ENCODE measurements at places on chromosomes 3 and 15.

DNA sequence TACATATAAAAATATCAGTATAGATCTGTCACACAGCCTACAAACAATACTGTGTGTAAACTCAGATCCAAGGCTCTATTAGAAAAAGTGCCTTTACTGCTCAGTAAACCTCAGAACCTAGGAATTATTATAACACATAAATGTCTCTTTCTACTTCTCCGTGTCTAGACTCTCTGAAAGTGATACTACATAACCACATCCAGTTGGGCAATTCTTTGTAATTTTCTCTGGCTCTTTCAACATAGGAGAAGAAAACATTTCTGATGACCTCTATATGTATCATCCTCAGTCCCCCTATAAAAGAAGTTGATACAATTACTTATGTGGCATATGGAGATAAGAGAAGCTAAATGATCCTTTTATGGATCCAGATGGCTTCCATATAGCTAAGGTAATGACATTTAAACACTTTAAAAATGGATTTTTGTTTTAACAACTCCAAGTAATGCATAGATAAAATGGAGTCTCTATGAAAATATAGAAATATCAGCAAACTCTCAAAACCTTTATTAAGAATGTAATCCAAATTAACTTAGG lies 104.5 kb downstream of the LSAMP start:
- DNase-seq, result no peak

- DNase-seq, result no peak
Measured at GRCh38 chr3:187626581-187626980, 43.6 kb downstream of the SST start.

DNA sequence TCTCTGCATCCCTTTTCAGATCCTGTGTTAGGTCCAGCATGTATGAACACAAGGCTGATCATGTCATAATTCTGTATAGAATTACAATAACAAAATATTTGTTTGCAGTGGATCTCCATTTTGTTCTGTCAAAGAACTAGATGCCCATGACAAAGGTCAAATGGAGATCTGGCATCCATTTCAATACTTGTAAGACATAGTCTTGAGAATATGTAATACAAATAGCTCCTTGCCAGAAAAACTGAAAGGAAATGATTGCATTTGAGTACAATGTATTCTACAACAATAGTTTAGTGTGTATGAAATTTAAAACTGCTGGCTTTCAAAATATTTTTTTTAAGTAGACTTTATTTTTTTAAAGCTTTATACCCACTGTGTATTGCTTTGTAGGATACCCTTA lies 101.1 kb downstream of the CMSS1 start:
- no peak for DNase-seq

DNA sequence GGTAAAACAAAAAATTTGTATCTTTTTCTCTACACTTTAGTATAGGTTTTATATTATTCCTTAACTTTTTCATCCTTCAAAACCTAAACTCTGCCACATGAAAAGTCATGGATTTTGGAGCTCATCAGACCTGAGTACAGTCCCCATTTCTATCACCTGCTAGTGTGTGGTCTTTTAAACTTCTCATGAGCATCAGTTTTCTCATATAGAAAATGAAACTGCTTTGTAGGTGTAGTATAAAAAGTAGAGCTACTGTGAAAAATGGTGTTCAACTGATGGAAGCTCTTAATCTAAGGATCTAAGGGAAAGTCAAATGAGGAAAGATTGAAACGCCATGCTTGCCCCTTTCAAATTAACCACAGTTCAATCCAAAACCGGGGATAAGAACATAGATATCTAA lies 686.5 kb downstream of the MECOM start:
- DNase-seq, result no peak

DNA sequence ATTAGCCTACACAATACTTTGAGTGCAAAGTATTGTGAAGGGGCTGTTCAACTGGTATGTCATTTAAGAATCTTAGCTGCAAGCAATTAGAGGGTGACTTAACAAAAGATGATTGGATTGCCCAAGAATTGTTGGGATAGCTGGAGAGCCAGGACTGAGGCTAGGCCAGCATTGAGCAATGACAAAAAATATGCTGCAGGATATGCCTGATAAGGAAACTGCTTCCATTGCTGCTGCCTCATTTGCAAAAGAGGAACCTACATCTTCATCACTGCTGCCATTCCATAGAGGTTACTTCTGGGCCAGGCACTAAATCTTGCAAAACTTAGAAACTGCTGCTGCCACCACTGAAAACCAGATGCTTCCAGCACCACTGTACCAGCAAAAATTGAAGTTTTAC lies 108.0 kb upstream of the TBC1D5 start:
- no peak for DNase-seq

GRCh38 chr3:53646723-53647122 lies 152.3 kb downstream of the CACNA1D start:
- DNase-seq, result no peak

DNA sequence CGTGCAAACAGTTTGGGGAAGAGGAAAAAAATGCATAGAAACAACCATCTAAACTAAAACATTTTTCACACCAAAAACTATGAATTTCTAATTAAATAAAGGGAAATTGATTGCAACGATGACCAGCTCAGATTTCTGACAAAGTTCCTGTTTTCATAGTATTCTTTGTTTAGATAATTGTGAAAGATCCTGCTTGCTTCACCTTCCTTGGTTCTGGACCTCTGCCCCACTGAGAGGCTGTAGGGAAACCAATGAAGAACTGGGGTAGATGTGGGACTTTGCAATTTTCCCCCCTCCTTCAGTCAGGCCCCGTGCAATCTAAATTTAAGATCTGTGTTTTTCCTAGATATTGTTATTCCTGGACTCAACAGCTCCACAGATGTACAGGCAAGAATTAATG lies 13.8 kb upstream of the TEX264 start:
- DNase-seq, result no peak

- no peak for DNase-seq
Measured at GRCh38 chr3:35187908-35188307, 451.4 kb upstream of the ARPP21 start.

DNA sequence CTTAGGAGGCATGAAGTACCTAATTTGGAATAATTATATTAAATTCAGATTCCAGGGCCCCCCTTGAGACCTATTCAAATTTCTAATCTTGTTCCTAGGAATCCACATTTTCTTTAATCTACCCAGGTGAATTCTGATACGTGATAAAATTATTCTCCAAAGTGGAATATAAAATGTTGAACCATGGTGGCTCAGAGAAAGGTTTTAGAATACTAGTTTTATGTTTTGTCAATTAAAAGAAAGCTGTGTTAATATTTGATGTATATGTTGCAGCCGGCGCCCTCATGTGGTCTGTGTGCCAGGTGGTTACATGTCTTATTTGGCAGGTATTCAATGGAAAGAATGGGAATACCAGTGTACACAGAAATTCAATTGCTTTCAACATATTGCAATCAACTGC lies 321.8 kb downstream of the FEZF2 start:
- no peak for DNase-seq
